Nephron progenitor cell (in vitro differentiated cells): ENCODE measurements at places on chromosomes 7 and 10.

DNA sequence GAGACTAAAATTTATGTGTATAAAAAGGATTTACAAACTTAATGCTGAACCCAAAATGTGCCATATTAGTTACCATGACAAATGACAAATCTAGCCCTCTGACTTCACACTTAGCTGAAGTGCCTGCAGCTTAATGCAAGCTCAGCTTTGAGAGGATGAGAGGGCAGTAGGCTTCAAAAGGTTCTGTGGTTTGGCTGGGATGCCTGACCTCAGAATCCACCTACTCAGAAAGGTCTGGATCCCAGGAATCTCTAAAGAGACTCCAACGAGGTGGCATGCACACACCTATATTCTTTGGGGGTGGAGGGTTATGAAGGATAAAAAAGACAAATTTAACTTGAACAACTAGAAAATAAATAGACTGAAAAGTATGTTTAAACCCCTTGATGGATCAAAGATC, 213.4 kb downstream of the TAX1BP1 start:
- DNase-seq, result no peak

DNA sequence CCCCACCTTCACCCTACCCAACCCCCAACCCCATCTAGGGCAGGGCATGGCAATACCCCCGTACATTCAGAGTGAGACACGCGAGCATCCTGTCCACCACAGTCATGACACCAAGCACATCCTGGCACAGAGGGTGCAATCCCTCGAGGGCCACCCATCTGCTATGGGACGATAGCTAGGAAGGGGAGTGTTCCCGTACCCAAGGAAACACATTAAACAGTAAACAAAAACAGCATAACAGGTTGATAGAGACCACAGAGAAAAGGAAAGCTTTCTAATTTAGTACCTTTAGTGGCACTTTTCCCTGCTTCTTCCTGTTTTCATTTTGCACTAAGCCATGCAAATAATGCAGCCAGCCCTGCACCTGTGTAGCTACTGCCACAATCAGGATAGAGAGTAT, 2.3 kb upstream of the SMKR1 start:
- DNase-seq, result no peak

- DNase-seq, result no peak
Measured at GRCh38 chr10:30870896-30871295, 160.8 kb downstream of the ZNF438 start.

GRCh38 chr7:42231043-42231787, 5.8 kb downstream of the GLI3 start:
- no peak for DNase-seq

DNA sequence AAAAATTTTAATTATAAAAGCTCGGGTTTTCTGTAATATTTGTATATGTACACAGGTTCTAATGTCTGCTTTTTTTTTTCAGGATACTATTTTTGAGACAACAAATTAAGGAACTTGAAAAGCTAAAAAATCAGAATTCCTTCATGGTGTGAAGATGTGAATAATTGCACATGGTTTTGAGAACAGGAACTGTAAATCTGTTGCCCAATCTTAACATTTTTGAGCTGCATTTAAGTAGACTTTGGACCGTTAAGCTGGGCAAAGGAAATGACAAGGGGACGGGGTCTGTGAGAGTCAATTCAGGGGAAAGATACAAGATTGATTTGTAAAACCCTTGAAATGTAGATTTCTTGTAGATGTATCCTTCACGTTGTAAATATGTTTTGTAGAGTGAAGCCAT, 57.9 kb upstream of the BAMBI start:
- DNase-seq, result no peak

DNA sequence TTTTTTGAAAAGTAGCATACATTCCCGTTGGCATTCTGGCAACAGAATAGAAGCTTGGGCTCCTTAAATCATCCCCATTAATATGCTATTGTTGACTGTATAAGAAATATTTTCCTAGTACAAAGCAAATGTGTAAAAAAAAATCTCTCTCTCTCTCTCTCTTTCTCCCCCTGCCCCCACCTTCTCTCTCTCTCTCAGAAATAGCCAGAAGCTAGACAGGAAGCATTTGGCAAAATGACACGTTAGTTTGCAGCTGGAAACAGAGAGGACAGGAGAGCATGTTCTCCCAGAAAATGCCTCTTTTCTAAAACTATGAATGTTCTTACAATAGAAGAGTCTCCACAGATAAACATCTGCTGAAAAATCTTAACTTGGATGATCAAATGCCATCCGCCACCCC, 59.6 kb upstream of the AKR1E2 start:
- no peak for DNase-seq

GRCh38 chr7:74052628-74053027, 24.7 kb downstream of the ELN start:
- no peak for DNase-seq

DNA sequence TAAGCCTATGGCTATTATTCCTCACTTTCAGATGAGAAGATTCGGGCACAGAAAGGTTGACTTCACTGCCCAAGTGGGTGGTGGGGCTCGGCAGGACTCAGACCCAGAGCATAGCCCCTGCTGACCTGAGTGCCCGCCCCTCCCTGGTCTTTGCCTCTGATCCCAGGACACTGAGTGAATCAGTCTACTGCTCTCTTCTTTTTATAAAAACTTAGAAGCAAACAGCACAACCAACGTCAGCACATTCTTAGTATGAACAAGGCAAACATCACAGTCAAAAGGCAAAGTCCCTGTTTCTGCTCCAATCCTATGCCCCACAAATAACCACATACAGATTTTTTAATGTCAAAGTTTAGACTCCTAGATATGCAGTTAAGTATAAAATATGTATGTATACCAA, 237.8 kb downstream of the ZMYND11 start:
- no peak for DNase-seq

DNA sequence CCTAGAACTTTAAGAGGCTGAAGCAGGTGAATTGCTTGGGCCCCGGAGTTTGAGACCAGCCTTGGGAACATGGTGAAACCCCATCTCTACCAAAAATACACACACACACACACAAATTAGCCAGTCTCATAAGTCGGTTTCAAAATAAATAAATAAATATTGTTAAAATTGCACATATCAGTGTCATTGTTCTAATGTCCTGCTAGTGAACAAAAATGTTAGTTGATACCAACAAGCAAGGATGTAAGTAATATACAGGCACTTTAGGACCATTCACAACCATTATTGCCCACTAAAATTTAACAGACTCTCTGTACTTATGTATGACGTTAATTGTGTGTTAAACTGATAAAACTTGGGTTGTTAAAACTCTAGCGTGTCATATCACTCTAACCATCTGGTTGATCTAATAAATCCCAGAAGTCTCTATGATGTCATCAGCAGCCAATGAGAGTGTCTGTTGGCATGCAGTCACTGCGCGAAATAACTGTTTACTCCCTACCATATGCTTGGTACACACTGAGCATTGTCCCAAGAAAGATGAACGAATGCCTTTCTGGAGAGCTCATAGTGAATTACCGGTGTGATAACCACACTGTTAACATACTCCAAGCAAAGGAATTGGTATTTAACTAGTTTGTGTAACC, 30.4 kb upstream of the OTUD1 start:
- no peak for DNase-seq
